ENCODE measurements at places on chromosomes 12 and 14. TPM values are rescaled to one million over a fixed set of nuclear protein-coding genes. Genes with fewer than 3 reads are reported as not detected.

The FBRSL1 gene
- 5.5 TPM for total RNA-seq

The KERA gene
- total RNA-seq, result not detected

DNA sequence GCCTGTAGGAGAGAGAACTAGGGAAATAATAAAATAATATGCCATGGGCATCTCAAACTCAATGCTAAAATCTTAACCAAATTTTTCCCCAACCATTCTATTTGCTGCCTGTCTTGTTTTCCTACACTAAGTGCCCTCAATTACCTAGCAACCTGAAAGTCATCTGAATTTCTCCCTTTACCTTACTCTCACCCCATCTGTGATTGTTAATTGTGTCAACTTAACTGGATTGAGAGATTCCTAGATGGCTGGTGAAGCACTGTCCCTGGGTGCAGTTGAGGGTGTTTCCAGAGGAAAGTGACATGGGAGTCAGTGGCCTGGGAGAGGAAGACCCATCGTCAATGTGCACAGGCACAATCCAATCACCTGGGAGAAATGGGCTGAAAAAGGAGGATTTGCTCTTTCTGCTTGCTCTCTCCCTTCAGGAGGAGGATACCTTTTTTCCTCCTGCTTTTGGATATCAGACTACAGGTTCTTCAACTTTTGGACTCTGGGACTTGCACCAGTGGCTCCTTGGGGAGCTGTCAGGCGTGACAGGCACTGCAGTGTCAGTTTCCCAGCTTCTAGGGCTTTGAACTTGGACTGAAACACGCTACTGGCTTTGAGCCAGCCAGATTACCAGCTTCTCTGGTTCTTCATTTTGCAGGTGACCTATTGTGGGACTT is 100.1 kb downstream of the PPP1R12A start:
- no peak for DNase-seq

GRCh38 chr12:13247596-13247995 is 51.1 kb downstream of the EMP1 start:
- DNase-seq, result no peak

DNA sequence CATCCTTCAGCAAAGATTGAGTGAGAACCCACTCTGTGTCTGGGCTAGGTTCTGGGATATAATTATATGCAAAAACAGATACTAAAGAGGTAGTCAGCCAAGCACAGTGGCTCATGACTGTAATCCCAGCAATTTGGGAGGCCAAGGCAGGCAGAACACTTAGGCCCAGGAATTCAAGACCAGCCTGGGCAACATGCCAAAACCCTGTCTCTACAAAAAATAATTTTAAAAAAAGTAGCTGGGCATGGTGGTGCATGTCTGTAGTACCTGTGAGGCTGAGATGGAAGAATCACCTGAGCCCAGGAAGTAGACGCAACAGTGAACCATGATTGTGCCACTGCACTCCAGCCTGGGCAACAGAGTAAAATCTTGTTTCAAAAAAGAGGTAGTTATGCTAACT is 237.5 kb upstream of the HMGA2 start:
- no peak for DNase-seq

DNA sequence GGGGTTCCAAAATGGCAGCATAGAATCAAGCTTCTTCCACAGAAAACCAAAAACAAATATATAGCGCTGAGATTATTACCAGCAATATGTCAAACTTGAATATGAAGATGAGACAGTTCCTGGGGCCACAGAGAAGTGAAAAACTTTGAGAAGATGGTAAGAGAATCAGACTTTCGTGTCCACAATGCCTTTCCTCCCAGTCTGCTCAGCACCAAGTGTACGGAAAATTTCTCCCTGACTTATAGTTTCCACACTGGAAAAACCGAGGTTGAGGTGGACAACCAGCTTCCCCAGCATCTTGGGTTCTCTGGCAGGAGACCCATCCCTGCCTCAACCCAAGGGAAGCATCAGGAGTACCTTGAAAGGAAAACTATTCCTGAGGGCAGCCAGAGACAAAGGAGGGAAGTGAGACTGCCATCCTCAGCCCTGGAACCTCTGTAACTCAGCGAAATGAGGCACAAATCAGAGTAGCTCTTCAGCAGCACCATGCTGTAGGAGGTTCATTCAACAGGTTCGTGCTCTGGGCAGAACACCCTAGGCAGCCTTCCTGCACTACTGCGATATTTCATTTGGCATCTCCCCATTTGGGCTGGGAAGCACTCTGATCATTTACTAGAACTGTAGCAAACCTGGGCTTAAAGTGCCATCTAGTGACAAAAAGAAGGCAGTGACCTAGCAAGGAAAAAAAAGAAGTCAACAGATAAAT is 52.4 kb upstream of the CAPRIN2 start:
- DNase-seq, result peak; percentile 79

GRCh38 chr12:121657305-121658008 is 12.0 kb downstream of the MORN3 start:
- no peak for DNase-seq
